ENCODE measurements at places on chromosomes 6 and 20.

DNA sequence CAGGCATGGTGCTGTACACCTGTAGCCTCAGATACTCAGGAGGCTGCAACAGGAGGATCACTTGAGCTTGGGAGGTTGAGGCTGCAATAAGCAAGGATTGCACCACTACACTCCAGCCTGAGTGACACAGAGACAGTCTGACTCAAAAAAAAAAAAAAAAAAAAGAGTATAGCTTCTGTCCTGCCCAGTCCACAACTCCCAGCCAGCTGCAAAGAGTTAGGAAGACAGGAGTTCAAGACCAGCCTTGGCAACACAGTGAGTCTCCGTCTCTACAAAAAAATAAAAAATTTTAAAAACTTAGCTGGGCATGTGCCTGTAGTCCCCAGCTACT, 28.3 kb upstream of the TLDC2 start:
- no peak for DNase-seq

DNA sequence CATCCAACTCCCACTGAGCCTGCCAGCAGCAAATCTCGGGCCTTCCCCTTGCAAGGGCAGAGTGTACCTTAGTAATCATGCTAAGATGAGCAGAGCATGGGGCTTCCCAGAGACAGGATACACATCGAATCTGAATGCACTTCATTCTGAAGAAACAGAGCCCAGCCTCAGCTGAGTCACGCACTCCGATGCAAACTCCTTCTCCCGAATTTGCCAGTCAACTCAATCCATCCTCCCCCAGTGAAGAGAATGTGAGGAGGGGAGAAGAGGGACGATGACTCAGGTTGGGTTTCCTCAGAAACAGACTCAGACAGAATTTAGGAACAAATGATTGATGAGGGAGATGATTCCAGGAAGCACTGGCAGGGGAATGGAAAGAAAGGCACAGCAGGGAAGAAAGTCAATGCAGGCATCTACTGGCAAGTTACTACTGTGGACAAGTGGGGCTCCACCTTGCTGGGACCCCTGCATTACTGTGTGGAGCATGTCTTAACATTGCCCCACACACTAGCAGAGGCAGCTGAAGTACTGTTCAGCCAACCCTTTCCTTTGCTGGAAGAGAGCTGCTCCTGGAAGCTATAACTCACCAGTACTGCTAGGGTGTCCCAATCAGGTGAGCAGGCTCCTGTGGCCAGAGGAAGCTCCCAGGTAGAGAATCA, 251.6 kb downstream of the ADGB start:
- DNase-seq, result peak; percentile 90

DNA sequence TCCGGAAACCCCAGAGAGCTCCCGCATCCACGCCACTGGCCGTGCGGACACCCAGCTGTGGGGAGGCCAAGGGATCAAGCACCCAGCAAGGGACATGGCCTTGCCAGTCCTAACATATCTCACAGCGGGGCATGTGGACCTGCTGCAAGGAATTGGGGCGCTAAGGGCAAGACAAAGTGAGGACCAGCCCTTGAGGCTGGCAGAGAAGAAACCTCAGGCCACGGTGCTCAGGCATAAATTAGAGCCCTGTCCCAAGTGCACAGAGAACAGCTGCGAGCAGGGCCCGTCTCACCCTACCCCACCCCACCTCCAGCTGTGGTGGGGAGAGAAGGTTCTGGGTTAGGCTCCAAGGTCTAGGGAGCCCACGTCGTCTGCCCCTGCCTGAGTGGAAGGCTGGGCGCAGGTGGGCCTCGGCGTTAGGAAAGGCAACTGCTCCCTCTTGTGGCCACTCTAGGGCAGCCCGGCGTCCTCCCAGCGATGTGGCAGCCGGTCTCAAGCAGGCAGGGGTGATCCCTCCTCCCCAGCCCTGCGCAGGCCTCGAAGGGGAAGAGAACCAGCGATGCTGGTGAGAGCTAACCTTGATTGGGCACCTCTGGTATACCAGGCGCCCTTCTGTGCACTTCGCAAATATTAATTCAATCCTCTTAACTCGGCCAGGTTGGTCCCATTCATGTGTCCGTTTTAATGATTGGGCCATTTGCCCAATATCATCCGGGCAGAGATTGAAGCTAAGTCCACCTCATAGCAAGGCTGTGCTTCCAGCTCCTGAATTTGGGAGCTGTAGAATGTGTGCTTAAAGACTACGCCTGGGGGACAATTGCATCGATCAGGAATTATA, 235.8 kb downstream of the NFATC2 start:
- no peak for DNase-seq

DNA sequence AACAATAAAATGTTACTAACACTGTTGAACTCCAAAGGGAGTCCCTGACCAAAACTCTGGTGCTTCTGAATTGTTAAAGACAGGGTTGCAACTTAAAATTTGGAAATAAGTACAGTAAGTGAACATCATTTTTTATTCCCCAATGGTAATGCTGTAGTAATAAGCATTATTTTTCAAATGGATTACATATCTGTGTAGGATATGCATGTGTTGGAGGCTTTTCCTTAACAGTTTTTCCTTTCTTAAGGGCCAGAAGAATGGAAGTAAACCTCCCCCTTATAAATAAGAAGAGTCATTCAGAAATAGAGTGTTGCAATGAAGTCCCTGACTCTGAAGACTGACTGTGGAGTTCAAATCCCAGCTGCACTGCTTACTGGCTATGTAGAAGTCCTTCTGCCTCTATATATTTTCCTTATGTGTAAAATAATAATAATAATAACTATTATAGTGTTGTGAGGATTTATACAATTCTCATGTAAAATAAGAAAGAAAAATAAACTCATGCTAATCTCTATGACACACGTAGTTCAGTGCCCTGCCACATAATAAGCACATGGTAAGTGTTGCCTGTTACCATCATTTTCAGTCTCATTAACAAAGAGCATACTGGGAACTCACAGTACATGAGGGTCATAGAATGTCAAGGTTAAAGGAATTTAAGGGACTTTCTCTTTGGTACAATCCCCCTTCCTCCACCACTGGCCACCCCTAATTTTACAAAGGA, 129.8 kb upstream of the SMLR1 start:
- DNase-seq, result no peak

DNA sequence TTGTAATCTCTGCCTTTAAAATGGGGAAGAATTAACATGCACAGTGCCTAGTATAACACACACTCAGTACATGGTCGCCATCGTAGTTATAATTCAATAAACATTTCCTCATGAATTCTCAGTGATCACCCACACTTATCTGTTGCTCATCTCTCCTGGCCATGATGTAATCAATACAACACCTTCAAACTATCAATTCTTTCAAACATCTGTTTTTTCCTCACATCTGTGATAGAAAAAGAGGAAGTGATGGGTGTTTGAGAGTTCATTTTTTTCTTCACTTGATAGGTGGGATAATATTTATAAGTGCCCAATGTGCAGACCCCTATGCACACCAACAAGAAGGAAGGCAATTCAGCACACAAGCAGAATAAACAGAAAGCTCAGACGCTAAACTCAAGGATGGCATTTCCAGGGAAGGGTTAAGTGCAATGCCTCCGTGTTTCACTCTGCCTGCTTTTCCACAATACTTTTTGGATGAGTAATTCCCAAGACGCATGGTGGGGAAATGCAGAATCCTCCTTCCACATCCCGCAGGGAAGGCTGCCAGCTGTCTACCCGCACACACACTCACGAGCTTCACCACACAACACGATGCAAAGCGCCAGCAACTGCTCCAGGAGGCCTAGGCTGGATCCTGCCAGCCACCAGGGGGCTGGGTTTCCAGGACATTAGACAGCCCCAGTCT, 100.3 kb downstream of the GMPR start:
- peak; percentile 100 for DNase-seq

- no peak for DNase-seq
Measured at GRCh38 chr20:16975682-16976081, 227.5 kb downstream of the OTOR start.

DNA sequence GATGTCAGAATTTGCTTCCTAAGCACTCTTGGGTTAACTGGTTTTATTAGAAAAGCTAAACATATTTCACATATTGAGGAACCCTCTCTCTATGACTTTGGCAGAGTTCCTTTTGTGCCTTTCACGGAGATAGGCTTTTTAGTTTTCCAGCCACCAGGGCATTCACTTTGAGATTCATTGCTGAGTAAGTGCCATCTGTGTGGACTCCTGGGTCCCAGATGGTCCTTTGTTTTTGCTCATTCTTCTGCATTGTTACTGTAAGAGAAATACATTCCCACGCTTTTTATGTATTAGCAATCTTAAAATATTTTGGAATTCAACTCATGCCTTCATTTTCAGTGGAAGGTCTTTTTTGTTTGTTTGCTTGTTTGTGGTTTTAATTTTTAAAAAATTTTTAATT, 76.3 kb upstream of the PHACTR2 start:
- DNase-seq, result no peak

DNA sequence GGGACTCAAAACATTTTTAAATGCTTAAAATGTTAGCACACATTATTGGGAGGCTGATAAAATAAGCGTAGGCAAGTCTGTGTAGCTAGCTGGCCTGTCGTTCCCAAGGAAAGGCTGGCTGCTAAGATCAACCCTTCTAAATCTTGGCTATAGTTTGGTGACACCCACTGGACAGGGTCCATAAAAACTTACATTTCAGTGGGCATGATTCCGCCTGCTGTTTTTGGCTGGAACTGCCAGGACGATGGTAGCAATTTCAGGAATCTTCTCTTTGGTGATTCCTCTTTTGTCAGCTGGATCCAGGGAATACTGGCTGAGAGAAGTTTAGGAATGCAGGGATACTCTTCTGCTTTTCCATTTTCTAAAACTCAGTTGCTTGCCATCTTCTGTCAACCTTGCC, 162.2 kb downstream of the NKAIN2 start:
- DNase-seq, result no peak

DNA sequence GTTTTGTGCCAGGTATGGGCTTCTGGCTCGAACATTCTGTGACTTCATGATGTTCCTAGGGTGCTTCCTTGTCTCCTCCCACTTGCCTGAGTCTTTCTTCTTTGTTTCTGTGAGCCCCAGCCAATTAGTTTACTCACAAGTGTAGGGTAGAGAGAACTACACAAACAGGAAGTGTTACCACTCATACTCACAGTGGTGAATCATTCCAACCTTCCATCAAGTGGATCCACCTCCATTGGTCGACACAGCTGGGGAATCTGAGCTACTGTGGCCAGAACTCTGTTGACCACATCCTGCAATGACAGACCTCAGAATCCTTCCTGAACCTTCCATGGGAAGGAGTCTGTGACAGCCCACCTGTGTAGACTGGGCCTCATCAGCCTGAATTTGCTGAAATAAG, 76.8 kb downstream of the UNC5CL start:
- peak; percentile 68 for DNase-seq

DNA sequence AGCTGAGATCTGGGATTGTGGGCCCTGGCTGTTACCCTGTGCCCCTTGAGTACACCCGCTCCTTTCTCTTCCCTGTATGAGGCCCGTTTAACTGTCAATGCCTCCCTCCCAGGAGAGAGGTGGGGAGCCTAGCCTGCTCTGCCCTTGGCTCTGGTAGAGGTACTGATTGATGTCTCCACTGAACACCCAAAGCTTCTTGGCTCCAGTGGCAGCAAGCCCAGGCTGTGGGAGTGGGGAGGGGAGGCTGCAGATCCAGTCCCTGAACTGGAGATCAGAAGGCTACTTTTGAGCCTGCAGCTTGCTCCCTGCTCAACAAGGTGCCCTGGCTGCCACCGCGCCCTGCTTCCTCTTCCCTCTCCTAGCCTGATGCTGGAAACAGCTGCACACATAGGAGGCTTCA, 7.5 kb downstream of the LRRC73 start:
- no peak for DNase-seq

DNA sequence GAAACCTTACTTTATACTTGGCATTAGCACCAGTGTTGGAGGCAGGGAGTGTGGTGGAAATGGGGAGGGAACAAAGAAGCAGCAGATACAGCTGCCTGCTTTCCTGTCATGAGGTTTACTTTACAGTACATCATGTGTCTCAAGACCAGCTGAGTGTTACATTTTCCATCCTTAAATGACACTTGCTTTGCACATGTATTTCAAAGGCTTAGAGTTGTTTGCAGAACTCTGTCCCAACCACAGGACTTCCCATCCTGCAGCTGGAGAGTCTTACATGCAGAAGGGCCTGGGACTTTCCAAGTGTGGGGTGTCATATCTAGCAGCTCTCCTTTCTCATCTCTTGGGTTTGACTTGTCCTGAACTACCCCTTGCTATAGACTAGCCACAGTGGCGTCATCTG, 395.9 kb downstream of the DHX35 start:
- DNase-seq, result no peak

- DNase-seq, result no peak
Measured at GRCh38 chr6:90347411-90347851, 50.8 kb upstream of the BACH2 start.

GRCh38 chr6:132142308-132142707, 191.1 kb upstream of the CCN2 start:
- DNase-seq, result no peak

DNA sequence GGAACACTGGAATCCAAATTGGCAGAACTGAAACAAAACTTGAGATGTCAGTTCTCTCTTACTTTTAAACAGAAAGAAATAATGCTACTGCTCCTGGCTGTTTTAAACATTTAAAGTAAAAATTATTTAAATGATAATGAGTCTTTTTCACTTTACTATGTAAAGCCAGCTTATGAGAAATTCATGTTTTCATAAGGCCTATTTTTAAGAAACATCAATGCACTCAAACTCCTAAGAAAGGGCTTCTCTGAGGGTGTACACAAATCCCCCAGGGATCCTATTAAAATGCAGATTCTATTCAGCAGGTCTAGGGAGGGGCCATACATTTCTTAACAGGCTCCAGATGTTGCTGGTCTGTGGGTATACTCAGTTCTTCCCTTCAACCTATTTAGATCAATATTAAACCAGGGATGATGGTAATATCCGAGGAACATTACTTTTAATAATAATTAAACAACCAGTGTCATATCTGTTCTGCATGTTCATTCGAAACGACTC, 2.3 kb downstream of the FERMT1 start:
- no peak for DNase-seq

Measured in skeletal muscle cell (primary cell).